ENCODE measurements at places on chromosomes 3 and 15.

DNA sequence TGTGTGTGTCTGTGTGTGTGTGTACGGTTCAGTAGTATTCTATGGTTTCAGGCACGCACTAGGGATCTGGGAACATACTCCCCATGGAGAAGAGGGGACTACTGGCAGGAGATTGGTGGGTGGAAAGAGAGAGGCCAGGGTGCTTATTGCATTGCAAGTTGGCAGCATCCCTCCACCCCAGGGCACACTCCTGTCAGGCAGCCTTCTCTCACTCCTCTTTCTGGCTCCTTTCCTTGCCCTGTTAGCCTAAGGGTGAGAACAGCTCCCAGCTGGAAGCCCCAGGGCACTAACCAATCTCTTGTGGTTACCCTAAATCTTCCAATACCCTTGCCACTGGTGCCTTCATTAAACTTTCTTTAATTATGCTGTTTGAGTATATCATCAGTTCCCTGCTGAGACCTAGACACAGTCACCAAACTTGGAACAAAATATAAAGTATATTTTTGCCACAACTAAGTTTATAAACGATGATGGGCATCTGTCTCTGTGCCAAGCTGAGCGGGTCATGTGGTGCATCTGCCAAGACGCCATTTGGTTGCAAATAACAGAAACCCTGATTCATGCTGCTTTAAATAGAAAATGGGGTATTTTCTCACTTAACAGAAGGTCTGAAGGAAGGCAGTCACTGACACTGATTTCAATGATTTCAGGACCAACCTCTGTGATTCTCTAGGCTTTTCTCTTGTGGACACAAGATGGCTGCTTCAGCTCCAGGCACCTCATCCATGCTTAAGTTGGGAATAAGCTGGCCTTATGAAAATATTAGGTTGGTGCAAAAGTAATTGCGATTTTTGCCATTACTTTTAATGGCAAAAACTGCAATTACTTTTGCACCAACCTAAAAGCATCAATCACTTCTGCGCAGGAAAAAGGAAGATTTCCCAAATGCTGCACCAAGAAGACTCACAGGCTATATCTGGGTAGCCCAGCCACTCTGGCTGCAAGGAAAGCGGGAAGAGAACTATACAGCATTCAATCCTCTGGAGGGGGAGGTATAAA, 476.9 kb upstream of the PROK2 start:
- peak; percentile 32 for DNase-seq

GRCh38 chr3:118077332-118077731, 957.3 kb downstream of the IGSF11 start:
- DNase-seq = no peak

GRCh38 chr3:188440340-188440972, 286.5 kb downstream of the LPP start:
- no peak for DNase-seq

DNA sequence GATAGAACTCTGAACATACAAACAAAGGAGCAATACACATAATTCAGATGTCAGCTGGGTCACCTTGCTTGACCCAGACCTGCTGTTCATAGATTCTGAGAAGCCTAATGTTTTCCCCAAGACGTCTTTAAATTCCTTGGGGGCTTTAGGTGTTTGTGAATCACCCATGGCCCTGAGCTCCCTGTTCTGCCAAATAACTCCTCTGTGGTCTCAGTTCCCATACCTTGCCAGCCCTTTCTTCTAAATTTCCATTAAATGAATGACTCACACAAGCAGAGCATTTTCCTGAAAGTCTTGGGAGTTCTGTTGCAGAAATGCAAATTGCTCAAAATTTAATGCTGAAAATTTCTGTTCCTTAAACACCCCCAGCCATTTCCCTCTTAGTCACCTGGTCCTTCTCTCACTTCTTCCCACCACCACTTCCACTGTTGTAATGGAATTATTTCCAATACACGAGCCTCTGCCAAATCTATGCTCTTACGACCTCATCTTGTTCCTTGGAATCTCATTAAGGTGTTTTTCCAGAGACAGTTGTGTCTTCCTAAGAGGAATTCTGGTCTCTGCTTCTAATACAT, 33.4 kb upstream of the PSMD6 start:
- DNase-seq = no peak

GRCh38 chr3:127613406-127613805, 15.2 kb downstream of the MCM2 start:
- no peak for DNase-seq

- no peak for DNase-seq
Measured at GRCh38 chr15:43974852-43975251, 148.1 kb downstream of the WDR76 start.

DNA sequence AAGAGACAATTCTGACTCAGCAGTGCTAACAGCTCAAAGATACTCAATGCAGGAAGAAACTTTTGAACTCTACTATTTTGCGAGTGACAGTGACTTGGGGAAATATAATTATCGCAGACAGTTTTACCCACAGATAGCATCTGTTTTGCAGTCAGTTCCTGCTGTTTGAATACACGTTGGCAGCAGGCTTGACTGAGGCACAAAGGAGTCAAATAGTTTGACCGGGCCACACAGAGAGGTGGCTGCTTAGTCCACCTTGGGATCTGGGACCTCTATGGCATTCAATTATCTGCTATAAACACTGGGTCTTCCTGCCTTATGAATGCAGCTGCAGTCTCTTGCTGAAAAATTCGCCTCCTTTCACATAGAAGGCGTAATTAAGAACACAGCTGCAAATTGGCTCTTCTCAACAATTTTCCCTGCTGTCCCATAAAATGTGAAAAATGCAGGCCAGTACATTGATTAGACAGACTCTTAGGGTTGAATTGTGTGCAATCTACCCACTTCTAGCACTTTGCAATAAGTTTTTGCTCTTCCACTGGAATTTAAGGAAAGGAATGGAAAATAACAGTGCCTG, 56.5 kb downstream of the OTOL1 start:
- no peak for DNase-seq

GRCh38 chr3:137075020-137075419, 117.2 kb downstream of the IL20RB start:
- DNase-seq = no peak

- DNase-seq = no peak
Measured at GRCh38 chr3:18648868-18649462, 223.8 kb upstream of the SATB1 start.

DNA sequence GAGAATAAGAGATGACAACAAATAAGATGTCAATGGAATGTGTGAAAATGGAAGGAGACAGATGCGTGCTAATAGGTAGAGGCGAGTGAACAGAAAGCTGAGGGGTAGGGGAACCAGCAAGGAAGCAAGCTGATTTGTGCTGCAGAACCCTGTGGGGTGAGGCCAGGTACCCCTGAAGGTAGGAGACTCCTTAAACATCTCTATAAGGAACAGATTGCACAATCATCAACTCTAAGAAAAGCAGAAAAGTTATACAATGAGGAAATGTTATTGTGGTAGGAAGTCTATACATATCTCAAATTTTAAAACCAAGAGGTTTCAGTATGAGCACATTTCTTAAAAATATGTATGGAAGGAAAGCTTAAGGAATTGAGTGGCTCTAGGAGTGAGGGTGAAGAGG, 315.0 kb upstream of the TPM1 start:
- DNase-seq = no peak

DNA sequence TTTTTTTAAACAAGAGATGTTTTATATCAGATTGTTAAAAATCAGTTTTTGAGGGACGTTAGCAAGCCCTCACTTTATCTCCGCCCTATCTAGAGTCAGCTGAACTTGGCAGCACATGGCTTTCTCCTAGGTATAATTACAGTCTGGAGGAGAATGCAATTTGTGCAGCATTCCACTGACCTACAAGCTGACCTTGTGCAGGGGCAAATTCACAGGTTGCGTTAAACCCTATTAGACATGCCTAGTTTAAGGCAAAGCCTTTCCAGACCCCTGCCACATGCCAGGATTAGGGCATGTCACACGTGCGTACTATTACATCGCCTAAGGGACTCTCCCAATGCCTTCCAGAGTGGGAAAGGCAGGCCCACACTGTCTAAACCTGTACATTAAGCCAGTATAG, 224.0 kb downstream of the GREM1 start:
- DNase-seq = no peak

GRCh38 chr15:32704395-32704981, 13.3 kb upstream of the GREM1 start:
- DNase-seq = no peak

- DNase-seq = no peak
Measured at GRCh38 chr15:89358435-89358754, 23.8 kb upstream of the POLG start.

DNA sequence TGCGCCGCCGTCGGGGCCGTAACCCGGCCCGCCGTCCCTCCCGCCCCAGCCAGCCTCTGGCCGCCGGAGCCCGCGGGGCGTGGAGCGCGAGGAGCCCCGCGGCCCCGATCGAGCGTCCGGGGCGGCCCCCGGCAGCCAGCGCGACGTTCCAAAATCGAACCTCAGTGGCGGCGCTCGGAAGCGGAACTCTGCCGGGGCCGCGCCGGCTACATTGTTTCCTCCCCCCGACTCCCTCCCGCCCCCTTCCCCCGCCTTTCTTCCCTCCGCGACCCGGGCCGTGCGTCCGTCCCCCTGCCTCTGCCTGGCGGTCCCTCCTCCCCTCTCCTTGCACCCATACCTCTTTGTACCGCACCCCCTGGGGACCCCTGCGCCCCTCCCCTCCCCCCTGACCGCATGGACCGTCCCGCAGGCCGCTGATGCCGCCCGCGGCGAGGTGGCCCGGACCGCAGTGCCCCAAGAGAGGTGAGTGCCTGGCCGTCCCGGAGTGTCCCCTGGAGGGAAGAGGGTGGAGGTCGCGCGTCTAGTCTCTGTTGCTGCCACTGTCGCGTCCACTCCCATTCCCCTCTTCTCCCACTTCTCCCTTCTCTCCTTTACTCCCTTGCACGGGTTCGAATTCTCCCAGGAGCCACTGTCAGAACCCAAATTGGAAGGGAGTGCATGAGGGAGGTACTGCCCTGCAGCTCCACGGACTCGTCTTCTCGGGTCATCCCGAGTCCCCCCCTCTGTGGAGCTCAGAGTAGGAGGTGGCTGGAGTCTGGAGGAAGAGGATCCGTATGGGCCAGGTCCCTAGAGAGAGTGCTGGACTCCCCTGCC, 585 bp downstream of the CSK start:
- no peak for DNase-seq

DNA sequence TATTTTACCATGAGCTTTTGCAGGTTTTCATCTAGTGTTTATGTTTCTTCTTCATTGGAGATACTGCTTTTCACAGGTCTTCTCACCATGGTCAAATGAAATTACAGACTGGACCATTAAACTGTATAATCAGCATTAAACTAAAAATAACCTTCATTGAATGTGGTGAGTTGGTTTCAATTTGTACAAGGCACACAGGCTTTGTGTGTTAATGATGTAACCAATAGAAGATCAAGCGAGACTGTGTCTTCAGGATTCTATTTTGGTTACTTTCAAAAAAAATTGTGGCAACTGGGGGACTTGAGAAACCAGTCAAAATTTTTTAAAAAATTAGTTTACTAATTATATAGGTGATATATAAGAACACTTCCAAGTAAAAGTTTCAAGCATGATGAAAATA, 54.3 kb upstream of the GCSAM start:
- no peak for DNase-seq

- DNase-seq = no peak
Measured at GRCh38 chr3:134567605-134568004, 81.7 kb downstream of the CEP63 start.

DNA sequence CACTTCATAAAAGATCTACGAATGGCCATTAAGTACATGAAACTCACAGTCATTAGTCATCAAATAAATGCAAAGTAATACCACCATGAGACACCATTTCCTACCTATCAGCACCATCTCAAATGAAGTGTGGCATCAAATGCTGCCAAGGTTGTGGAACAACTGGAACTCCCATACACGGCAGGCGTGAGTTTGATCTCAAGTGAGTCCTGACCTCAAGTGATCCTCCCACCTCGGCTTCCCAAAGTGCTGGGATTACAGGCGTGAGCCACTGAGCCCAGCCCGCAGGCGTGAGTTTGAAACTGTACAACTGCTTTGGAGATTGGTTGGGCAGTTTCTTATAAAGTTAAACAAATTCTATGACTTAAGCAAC, 28.8 kb upstream of the HDAC11 start:
- DNase-seq = no peak

- no peak for DNase-seq
Measured at GRCh38 chr3:159418571-159419526, 569.8 kb upstream of the IL12A start.

GRCh38 chr15:98537516-98538060, 110.8 kb upstream of the IGF1R start:
- no peak for DNase-seq

GRCh38 chr3:140303875-140304274, 368.9 kb downstream of the CLSTN2 start:
- no peak for DNase-seq

GRCh38 chr15:100049936-100050876, 291.6 kb downstream of the ADAMTS17 start:
- no peak for DNase-seq

GRCh38 chr3:127736801-127737539, 64.2 kb downstream of the ABTB1 start:
- DNase-seq = no peak

DNA sequence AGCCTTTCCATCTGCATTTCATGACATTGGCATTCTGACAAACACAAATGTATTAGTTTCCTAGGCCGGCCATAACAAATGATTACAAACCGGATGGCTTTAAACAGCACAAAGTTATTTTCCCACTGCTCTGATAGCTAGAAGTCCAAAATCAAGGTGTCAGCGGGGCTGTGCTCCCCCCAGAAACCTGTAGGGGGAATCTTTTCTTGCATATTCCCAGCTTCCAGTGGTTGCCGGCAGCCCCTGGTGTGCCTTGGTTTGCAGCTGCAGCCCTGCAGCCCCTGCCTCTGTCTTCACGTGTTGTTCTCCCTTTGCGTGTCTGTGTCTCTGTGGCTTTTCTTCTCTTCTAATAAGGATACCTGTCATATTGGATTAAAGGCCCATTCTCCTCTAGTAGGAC, 79.0 kb upstream of the CDV3 start:
- DNase-seq = no peak

DNA sequence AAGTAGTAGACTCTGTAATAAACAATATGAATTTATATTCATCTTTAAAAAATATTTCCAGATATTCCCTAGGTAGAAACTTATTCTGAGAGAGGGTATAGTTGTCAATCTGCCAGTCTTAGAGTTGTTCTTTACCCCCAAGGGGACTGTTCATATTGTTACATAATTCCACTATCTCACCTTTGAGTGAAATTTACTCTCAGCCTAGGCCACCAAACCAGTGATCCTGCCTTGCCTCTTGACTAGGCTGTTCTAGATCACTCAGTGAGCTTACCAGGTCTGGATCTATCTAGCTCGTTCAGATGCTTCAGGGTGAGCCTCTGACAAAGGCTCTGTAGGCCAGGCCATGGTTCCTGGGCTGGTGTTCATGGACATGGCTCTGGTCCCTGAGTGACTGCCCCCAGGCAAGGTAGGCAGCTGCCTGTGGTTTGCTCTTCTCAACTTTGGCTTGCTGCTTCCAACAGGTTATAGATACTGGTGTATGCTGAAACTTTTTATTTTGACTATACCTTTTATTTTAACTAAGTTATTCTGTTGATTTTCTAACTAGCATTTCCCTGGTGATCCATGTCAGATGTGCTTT, 27.6 kb downstream of the ZNF592 start:
- no peak for DNase-seq

DNA sequence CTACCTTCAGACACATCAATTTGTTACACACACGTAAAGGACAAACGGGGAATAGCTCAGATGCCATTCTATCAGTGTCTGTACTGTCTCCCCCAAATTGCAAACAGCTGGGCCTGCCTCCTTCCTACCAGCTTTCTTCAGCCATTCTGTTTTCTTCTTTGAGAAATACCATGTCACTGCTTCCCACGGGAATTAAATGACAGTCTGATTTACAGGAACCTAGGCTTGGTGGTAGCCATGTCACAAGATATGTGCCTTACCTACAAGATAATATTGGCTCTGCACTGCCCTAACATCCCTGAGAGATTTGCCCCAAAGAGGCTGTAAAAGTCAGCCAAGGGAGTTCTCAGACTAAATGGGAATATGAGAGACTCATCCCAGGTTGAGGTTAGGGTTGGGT, 308.3 kb downstream of the LRTM1 start:
- no peak for DNase-seq

Measured in SK-N-MC (cell line).